ENCODE measurements at places on chromosomes 7 and 10.

DNA sequence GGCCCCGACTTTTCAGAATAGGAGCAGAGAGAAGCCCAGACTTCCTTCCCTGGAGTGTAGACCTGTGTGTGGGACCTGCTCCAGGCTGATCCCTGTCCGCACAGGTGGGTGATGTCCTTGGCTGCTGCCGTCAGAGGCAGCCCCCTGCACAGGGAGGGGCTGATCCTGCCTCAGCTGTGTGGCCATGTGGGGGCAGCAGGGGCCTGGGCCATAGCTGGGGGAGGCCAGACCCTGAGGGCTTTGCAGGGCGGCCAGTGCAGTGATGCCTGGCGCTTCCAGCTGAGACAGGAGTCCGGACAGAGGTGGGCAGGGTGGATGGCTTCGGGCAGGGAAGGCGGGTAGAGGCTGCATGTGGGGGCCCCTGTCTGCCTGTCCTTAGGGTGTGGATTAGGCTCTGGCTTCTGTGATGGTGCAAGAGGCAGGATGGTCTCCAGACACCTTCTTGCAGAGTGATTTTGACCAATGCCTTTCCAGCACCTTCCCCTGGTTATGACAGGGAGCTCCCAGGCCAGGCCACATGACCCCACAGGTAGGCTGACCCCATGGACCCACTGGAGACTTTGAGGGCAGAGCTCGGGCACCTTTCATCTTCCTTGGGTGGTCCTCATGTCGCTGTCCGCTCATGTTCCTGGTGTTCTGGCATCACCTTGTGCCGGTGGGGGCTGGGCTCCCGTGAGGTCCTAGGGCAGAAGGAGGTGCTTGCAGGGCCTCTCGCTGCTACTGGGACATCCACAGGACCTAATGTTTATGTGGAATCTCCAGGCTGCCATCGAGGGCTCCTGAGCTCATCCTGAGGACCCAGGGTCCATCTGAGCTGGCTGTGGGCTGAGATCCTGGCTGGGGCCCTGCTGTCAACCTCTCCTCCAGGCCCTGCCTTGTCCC lies 141.5 kb downstream of the ADCY1 start:
- DNase-seq, result no peak

GRCh38 chr7:22355620-22356009 lies 1.3 kb downstream of the RAPGEF5 start:
- no peak for DNase-seq

- DNase-seq, result no peak
Measured at GRCh38 chr10:101225846-101226421, 3.3 kb downstream of the LBX1 start.

- no peak for DNase-seq
Measured at GRCh38 chr10:33731322-33731721, 396.9 kb upstream of the NRP1 start.

- no peak for DNase-seq
Measured at GRCh38 chr10:15263657-15264323, 95.3 kb upstream of the NMT2 start.

DNA sequence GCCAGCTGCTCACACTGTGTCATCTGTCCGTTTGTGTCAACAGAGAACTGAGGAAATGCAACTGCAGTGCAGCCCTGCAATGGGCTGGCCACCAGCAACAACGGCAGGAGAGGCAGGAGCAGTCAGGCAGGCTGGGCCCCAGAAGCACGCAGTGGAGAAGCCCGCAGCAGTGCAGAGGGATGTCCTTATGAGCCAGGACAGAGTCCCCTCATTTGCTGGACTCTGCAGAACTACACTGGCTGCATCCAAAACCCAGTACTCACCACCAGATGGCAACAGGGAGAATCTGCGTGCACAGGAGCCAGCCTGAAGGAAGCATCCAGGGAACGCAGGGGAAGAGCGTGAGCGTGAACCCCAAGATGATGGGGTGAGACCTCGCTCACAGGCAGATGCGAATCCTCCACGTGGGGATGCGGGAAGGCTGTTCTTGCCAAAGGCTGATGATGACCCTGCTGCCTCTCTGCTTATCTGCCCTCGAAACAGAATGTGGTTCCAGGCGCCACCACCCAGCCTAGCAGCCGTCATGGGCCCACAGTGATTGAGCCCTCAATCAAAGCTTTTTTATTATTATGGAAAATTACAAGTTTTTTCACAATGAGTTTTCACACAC lies 232.1 kb downstream of the PTPRN2 start:
- DNase-seq, result no peak

DNA sequence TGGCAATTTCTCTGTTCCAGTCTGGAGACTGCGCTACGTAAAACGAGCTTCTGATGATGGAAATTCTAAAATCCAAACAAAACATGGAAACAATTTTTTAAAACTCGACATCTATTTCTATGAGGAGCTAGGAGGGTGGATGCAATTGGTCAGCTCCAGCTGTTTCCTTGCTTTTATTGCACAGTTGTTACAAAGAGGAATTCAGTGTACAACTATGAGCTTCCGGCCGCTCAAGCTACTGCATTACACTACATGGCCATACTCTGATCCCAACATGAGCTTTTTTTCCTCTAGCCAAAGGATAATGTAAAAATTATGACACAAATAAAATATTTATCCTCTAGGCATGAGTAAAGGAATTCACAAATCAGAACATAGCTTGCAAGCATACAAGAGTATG lies 403.1 kb upstream of the C7orf33 start:
- no peak for DNase-seq

DNA sequence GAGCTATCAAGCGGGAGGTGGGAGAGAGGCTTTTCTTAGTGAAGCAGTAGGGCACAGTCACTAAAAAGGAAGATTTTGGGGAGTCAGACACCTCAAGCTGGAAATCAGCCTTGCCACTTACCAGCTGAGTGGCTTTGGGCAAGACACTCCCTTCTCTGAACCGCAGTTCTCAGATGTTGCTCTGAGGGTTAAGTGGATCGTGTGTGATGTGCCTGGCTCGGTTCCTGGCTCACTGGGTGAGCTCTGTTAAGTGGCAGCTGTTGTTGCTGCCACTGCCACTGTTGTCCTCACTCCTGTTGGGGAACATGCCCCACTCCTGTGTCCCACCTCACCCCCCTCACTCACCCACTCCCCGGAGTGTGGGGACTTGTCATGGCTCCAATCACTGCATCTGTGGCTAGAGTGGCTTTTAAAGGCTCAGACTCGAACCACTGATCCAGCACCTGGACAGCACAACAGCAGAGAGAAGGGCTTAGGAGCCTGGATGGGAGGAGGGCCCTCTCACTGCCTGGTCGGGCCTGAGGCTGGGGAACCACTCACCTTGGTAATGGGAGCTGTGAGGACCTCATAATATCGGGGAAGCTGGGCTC lies 20.0 kb downstream of the PYROXD2 start:
- DNase-seq, result no peak

GRCh38 chr7:42747044-42747443 lies 164.8 kb downstream of the C7orf25 start:
- DNase-seq, result no peak

DNA sequence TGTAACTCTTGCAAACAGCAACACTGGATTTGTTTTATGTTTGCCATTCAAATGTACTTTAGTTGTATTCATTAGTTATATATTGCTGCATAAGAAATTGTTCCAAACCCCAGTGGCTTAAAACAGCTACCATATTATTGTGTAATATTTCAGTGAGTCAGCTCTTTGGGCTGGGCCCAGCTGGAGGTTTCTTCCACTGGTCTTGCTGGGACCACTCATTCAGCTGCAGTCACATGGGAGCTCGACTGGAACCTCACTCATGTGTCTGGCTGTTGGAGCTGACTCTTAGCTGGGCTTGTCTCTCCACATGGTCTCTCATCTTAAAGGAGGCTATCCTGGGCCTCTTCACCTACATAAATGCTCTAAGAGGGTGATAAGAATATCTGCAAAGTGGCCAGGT lies 23.2 kb upstream of the PIP4K2A start:
- DNase-seq, result no peak

GRCh38 chr7:127035203-127035849 lies 217.4 kb downstream of the GRM8 start:
- no peak for DNase-seq

GRCh38 chr7:51040787-51041186 lies 258.1 kb upstream of the GRB10 start:
- no peak for DNase-seq

GRCh38 chr7:124779194-124779593 lies 13.6 kb upstream of the GPR37 start:
- no peak for DNase-seq

All from nucleus accumbens (tissue), 56 donors.